ENCODE measurements at places on chromosomes 2 and 18.

- no peak for DNase-seq
Measured at GRCh38 chr2:12127638-12128037, 381.2 kb downstream of the LPIN1 start.

DNA sequence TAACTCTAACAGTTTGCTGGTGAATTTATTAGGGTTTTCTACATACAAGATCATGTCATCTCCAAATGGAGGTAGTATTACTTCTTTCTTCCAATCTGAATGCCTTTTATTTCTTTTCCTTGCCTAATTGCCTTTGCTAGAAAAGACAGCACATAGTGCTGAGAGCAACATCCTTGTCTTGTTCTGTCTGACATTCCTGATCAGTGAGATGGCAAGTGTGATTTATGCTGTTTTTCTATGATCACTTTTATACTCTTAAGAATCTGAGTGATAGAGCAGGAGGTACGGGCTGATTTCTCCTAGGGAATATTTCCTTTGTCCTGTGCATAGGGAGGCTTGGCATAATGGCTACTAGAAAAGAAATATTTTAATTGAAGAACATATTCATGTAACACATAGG lies 17.3 kb downstream of the LYPD6B start:
- no peak for DNase-seq

DNA sequence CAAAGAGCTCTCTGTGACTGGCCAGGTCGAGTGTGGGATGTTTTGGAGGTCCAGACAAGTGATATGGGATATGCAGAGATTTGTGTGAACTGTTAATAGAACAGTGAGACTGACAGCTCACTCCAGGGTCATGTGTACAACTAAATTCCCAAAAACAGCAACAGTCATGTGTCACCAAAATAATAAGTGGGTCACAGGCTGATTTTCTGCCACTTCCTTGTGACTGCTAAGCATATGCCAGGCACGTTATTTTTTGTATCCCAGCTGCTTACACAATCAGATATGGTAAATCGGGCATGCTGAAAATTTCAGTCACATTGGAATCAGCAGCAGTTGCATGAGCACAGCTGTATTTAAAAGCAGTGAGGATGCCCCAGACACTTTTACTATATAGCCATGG lies 198.7 kb downstream of the PTGR3 start:
- no peak for DNase-seq

DNA sequence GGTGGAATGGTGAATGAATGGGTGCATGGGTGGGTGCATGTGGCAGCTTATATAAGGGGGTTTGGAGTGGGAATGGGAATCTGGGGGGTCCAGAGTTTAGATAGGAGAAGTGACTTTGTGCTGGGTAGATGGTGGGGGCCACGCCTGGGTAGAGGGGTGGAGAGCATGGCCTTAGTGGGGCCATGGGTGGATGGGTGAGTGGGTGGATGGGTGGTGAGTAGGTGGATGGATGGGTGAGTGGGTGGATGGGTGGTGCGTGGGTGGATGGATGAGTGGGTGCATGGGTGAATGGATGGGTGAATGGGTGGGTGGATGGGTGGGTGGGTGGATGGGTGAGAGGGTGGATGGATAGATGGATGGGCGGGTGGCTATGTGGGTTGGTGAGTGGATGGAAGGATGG lies 53.9 kb downstream of the MYO7B start:
- no peak for DNase-seq

DNA sequence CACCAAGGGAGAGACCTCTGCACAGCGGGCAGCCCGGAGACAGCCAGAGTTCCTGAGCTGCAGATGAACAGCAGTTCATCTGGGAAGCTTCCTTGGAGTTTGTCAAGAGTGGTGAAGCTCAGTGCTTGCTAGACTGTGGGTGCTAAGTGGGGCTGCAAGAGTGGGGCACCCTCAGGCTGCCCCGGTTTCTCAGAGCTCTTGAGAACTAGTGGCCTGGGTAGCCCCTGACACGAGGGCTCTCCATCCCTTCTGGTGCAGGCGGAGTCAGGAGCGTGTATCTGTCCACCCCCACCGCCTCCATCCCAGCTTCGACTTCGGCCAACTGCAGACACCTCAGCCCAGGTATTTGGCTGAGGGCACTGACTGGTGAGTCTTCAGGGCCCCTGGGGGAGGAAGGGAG lies 222.0 kb downstream of the LOXHD1 start:
- peak; percentile 9 for DNase-seq

GRCh38 chr2:64426183-64426952 lies 27.6 kb upstream of the LGALSL start:
- DNase-seq, result no peak

GRCh38 chr2:148350199-148350598 lies 294.4 kb upstream of the EPC2 start:
- DNase-seq, result no peak

- no peak for DNase-seq
Measured at GRCh38 chr18:25126751-25127150, 225.2 kb downstream of the ZNF521 start.

DNA sequence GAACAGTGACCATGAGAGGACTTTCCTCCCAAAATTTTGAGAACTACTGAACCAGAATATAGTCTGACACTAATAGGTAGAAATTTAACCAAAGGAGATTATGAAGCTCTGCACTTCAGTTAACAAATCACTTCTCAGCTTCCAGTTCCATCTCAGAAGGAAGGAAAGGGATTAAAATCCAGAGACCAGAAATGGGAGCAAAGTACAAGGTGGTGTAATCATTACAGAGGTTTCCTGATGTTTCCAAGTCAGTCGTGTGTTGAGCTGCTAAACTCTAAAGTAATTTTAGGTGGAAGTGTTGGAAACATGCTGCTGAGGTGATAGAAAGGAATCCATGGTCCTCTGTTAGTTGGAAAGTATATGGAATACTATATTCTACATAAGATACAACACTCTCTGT lies 10.8 kb downstream of the TYMS start:
- DNase-seq, result no peak

All from left hindlimb (tissue), 1 donor.